ENCODE measurements at places on chromosomes 1 and 21.
A peak's percentile ranks its signal among the peaks of the same experiment; 100 is the strongest.

- DNase-seq: peak; percentile 77
Observed at GRCh38 chr1:17831597-17831996, 76.5 kb downstream of the ACTL8 start.

GRCh38 chr1:219927956-219928790 is at the start of gene SLC30A10:
TSS of gene SLC30A10 (minus strand) at chr1:219928557. CDS start at chr1:219928440, 117 bp downstream.
- DNase-seq: peak; percentile 24

DNA sequence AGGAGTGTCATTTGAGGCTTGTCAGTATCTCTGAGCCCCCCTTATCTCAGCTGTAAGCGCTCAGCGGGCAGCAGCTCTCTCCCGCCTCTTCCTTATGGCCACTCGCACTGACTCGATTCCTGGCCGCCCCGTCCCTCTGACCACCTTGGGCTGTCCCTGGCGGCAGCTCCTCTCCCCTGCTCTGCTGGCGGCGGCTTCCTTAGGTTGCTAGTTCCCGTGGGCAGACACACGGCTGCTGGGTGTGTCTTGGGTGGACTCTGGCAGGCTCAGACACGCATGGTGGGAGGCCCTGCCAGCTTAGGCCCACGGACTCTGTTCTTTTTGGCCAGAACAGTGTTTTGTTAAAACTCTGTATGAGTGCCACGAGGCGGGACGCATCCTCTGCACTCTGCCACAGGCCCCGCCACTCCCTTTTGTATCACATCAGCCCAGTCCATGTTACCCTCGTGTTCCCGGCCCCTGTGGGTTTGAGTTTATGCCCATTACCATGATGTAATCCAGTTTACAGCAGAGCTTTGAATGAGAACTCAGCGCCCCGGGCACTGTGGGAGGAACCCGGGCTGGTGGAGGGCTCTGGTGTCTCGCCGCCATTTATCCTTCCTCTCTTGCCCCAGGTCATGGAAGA is 45.9 kb downstream of the COQ8A start:
- no peak for DNase-seq

GRCh38 chr1:220342853-220343252 is 70.6 kb upstream of the RAB3GAP2 start:
- DNase-seq: no peak

DNA sequence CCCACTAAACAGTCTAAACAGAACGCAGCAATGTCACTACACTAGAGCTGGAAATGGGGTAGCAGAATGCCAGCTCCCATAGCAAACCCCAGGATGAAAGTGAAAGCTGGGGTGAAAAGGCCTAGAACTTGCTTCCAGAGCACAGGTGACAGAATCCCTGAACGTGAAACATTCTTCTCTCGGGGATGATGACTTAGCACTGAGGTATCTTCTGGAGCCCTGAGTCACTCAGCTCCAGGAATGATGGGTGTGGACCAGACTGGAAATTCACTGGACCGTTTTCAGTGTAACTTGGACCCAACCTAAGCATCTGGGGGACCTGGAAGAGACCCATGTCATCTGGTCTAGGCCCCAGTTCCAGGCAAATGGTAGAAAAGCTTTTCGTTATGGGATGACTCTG is 108.9 kb downstream of the CDC7 start:
- no peak for DNase-seq
